ENCODE measurements at places on chromosomes 6 and 20.

DNA sequence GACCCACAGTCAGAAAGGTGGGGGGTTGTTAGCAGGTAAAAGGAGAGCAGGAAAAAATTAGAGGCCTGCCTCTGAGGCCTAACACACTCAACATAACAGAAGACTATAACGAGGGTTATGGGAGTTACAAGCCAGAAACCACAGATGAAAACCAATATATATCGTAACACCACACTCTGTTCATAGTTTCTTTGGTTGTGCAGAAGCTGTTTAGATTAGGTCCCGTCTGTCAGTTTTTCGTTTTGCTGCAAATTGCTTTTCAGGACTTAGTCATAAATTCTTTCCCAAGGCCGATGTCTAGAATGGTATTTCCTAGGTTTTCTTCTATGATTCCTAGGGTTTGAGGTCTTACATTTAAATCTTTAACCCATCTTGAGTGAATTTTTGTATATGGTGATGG lies 3.7 kb upstream of the MAP3K5 start:
- no peak for DNase-seq

GRCh38 chr6:148824291-148824690 lies 77.5 kb downstream of the UST start:
- DNase-seq = no peak

GRCh38 chr6:109000289-109000688 lies 94.4 kb downstream of the SESN1 start:
- DNase-seq = no peak

DNA sequence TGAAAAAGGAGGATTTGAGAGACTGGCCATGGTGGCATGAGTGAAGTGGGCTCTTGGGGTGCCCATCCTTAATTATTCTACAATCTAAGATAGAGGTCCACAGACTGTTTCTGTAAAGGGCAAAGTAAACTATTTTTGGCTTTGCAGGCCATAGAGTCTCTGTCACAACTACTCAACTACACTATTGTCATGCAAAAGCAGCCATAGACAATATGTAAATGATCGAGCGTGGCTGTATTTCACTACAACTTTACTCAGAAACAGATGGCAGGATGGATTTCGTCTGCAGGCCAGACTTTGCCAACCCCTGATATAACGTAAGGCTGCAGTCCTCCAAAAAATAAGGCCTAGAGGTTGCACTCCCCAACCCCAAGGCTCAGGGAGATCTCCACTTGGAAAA lies 58.2 kb upstream of the NAA20 start:
- DNase-seq = no peak

DNA sequence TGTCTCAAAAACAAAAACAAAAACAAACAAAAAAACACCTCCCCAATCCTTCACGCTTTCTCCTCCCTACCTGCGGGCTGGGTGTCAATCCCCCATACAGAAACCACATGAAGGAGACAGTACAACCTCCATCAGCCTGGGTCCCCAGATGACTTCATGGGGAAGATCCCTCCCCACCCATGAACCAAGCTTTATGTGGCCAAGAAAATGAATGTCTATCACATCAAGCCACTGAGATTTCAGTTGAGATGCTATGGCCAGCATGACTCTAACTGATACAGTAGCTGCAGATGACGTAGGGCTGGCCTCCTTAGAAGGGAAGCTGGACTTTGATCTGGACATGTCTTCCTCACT lies 21.2 kb upstream of the BNIP5 start:
- no peak for DNase-seq

- DNase-seq = no peak
These were observed 103.5 kb downstream of the ATXN1 start for GRCh38 chr6:16657768-16658167.
